ENCODE measurements at places on chromosomes 11 and 22.

DNA sequence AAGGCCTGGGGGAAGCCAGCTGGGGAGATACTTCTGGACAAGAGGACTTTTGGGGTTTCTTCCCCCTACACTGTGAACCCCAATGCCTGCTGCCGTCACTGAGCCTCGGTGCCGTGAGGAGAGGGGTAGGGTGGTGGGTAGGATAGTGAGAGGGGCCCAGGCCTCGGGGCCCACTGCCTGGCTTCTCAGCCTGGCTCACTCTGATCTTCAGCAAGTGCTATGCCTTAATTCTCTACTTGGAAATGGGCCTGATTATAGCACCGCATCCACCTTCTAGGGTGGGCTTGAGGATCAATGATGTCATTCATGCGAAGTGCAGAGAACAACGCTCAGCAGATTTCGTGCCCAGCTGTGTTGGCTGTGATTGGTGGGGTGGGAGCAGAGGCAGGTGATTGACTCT lies 76.7 kb upstream of the NECTIN1 start:
- DNase-seq, result no peak

DNA sequence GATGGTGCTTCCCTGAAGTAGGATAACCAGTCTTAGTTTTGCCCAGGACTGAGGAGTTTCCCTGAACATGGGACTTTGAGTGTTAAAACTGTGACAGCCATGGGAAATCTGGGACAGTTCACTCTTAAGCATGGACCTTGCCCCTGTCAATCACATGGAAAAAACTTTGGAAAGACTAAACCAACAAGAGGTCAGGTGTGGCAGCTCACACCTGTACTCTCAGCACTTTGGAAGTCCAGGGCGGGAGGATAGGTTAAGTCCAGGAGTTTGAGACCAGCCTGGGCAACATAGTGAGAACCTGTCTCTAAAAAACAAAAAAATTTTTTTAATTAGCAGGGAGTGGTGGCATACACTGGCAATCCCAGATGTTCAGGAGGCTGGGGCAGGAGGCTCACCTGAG lies 3.3 kb upstream of the AMBRA1 start:
- DNase-seq, result no peak

DNA sequence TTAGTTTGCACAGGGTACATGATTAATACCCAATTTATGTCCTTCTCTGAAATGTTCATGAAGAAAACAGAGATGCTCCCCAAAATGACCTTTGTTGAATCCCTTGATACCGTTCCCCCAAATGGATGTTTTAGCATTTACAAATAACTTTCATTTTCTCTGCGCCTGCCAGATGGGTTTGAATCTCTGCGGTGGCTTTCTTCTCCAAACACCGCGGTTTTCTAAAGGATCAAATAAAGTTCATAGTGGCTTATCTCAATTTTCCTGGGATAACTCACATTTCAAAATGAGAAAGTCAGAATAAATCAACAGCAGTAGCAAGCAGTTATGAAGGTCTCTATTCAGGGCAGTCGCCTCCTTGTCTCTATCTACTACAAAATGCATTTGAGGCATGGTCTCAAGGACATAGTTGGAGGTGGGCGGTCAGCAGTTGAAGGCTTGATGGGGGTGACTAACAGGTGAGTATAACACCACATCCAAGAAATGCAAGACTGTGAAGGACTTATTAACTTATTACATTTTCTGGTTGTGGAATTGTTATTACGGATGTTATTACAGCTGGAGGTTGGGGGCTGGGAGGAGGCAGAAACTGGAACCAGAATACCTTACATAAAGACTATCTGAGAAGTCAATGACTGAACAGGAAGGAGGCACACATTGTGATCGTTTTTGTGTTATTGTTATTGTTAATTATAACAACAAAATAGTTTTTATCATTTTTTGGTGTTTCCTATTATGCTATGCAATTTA lies 1513.3 kb downstream of the FAM181B start:
- no peak for DNase-seq

DNA sequence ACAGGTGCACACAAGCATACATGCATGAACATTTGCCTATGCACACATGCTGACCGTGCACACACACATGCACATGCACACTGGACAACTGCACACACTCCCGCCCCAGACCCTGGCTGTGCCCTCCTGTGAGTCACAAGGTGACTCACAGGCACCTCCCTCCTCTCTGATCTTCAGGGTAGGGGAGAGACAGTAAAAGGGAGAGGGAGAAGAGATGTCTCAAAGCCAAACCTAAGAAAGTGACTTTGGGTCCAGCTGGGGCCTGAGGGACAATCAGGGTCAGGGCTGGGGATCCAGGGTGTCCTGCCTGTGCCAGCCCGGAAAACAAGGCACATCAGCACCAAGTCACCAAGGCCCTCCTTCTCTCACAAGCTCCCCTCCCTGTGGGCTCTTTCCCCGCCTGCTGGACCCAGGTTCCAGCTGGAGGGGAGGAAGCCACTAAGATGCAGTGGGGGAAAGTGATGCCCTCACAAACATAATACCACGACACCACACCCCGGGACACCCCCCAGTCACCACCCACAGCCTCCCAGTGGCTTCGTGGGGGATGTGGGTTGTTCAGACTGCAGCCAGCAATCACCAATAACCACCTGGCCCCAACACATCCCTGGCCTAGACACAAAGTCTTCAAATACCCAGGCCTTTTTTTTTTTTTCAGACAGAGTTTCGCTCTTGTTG lies 39.3 kb downstream of the PDGFB start:
- peak; percentile 52 for DNase-seq

DNA sequence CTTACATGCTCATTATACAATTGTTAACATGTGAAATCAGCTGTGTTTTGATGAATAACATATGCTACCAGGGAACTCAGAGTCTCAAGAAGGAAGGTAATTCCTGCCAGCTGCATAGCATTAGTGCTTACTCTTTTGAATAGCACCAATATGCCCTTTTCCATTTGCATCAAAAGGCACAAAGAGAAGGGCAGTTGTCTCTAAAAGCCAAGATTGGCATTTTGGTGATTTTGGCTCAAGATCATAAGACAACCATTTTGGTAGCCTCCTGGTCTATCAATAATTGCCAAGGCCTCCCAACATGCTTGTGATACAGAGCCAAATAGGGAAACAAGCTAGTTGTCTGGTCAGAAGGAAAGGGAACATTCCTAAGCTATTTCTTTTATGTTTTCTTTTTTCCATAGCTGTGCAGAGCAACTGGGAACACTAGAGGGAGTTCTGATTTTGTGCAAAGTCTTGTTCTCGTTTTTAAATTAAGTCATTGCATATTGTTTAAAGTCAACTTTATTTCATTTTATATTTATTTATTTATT lies 416.7 kb upstream of the CHORDC1 start:
- no peak for DNase-seq

DNA sequence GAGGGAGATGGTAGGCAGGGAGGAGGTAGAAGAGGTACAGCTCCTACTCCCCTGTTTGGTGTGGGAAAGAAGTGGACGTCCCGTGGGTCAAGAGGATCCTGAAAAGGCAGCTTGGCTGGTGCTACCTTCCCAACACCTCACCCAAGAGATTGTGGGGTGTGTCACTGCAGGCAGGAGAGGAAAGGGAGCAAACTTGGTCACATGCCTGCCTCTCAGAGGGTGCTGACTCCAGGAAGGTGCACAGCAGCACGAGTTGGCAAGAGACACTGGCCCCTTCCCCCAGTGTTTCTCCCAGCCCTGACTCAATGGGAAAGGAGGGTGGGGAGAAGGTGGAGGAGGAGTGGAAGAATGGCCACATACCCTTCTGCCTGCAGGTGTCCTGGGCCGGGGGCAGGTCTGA lies 99.6 kb downstream of the CSNK2A3 start:
- DNase-seq, result no peak

DNA sequence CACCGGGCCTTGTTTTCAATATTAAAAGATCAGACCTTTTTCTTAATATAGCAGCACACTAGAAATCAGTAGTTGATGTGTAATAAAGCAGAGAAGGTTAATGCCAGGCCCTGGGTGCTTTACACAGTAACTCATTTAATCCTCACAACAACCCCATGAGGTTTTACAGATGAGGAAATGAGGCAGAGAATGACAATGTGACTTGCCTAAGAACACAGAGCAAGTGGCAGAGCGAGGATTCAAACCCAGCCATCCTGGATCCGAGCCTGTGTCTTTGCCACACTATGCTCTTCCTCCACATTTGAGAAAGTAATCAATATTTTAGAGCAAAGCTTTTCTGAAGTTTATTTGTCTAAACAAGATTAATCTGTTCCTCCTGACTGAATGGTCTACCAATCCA lies 7.2 kb downstream of the JAML start:
- no peak for DNase-seq

DNA sequence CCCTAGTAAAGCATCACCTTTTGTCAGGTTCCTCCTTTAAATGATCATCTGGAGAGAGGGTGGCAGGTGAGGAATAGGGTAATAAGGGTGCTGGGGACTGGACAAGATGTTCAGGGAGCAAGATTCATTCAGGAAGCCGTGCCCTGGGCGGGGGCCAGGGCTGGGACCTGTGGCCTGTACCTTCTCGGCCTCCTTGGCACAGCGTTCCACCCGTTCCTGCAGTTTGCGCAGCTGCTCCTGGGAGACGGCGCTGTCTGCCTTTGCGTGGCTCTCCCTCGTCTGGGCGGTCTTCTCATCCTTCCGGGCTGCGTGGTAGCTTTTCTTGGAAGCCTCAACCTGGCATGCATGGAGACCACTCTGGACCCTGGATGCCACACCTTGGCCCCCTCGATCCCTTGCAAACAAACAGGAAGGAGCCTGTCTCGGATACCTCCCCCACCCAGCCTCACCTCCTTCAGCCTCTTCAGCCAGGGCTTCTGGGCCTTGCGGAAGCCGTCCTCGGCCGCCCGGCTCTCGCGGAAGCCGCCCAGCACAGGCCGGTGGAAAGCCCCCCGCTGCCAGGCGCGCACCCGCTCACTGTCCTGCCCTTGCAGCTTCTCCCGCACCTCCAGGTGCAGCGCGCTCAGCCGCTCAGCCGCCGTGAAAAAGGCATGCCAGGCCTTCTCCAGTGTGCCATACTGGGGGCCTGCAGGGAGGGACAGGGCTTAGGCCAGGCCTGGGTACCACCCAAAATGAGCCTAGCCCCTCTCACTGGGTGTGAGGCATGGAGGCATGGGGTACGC lies 3.5 kb upstream of the ARFGAP2 start:
- DNase-seq, result no peak

DNA sequence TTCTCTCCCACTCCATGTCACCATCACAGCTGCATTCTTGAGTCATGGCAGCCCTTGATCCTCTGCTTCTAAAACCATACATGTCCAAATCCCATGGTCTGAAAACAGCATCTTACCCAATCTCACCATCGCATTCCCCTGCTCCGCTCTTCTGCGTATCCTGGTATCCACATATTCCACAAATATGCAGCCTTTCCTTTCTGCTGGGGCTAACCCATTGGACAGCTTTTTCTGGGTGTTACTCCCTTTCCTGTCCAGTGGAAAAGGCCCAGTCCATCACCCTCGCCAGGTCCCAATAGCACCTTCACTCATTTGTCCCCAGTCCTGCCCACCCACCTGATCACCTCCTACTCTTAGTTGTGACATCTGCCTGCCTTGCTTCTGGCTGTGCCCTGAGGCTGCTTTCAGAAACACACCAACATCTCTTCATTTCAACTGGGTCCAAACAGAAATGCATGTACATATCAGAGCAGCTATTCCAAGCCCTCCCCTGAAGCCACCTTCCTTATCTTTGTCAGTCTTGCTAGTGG lies 237.6 kb upstream of the TBCEL start:
- no peak for DNase-seq

DNA sequence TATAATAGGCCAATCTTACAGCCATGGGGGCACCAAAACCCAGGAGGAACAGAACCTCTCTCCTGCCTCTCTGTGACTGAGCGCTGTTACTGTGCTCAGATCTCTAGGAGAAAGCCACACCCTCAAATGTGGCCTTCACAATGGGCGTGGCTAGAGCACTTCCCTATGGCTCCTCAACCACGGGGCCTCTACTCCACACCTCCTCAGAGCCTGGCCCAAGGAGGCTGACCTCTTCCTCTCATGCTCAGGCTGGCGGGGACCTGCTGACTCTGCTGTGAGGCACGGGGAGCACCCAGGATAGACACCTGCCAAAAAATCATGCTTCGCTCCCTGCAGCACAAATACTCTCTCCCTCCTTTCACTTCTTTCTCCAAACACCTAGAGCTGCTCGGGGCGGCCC lies 41.0 kb downstream of the C11orf58 start:
- DNase-seq, result peak; percentile 39

DNA sequence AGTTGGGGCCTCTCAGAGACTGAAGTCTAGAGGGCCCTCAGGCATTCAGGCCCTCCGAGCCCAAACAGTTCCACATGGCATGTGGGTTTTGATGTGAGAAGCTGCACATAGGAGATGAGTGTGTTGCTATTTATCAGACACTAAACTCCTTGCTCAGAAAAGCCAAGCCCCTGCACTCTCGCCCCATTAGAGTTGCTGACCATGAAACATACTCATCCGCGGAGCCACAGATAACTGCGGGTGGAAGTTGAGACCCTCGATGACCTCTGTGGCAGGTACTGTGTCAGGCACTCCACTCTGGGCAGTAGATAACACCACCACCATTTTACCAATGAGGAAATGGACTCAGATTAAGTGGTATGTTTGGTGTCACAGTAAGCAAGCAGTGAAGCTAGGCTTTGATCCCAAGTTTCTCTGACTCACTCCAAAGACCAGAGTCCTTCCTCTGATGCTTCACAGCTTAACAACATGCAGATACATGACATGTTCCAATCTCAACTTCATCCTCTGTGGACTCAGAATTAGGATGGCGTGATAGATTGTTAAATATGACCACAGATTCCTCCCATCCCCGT lies 202.1 kb downstream of the ADAMTS15 start:
- no peak for DNase-seq

DNA sequence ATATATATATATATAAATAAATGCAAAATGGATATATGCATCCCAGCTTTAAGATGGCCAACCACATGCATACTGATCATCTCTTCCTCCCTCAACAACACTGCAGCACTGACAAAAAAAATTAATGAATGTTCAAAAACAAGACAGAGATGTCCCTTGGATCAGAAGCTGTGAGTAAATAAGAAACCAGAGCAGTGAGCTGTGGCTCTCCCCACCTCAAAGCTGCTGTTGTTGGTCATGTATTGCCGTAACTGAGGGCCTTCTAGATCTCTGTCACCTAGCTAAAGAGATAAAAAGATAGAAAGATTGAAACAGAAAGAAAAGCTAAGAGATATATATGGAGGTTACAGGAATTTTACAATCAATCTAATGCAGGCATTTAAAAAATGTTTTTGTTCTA lies 15.5 kb upstream of the TMEM135 start:
- DNase-seq, result no peak

GRCh38 chr11:93497596-93497995 lies 45.6 kb downstream of the SMCO4 start:
- no peak for DNase-seq
